Stimulated activated CD4-positive, alpha-beta T cell treated with anti-CD3 and anti-CD28 coated beads, Interleukin-4, amount 100 ng/mL, for 48 hours (primary cell): ENCODE measurements at places on chromosomes 2 and 18.

- DNase-seq: no peak
Observed at GRCh38 chr18:62625019-62625418, 90.3 kb upstream of the PHLPP1 start.

DNA sequence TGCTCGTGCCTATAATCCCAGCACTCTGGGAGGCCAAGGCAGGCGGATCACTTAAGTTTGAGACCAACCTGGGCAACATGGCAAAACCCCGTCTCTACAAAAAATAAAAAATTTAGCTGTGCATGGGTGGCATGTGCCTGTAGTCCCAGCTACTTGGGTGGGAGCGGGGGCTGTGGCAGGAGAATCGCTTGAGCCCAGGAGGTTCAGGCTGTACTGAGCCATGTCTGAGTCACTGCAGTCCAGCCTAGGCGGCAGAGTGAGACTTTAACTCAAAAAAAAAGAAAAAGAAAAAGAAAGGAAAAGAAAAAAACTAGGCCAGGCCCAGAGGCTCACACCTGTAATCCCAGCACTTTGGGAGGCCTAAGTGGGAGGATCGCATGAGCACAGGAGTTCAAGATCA, 30.8 kb downstream of the TWSG1 start:
- no peak for DNase-seq

DNA sequence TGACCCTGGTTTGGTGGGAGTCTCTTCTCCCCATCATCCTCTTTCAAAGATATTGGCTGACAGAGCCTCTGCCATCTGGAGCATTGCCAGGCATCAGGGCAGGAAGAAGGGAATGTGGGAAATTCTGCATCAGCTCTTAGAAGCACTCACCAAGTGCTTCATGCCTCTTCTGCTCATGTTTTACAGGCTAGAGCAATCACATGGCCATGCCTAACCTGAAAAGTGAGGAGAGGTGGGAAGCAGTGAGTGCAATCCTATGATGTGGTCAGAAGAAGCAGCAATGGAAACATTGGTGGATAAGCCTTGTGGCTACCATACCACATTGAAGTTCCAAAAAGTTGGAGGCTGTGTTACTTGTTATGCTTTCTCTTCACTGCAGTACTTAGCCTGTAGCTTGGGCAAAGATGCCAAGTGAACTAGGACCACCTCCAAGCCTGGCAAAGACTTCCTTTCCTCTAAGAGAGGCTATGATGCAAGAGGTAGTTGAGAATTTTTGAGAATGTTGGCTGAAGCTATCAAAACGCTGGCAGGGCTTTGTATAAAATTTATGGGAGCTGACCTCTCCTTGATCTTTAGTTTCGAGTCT, 64.1 kb downstream of the BCL2L11 start:
- DNase-seq: no peak

DNA sequence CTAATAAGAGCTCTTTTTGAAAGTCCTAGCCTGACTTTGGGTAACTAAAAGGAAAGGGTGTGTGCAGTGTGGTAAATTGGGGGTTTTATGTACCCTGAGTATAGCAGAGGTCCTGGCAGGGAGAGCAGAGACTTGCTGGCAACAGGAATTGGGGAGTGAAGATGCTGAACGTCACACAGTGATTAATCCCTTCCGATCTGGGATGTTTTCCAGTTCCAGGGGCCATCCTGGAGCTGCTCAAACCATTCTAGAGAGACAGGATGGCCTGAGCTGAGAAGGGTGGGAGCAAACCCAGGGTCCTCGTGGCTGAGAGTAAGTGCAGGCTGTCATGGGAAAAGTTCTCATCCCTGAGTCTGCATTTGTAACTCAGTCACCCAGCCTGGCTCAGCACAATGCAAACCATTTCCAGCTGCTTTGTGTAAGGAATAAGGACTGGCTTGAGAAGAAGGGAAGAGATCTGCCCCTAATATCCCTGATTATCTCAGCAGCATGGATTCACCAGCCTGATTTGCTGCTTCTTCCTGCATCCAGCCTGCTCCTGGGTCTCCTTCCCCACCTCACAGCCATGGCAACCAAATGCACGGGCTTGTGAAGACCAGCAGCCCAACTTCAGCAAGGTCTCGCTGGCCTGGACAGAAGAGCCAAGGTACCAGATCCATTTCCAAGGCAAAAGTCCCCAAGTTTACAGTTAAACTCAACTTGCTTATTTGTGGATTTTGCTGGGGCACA, 47.1 kb upstream of the CELF4 start:
- no peak for DNase-seq

- DNase-seq: peak; percentile 83
Observed at GRCh38 chr2:233854241-233854981, at the start of gene HJURP. HJURP (minus strand) TSS chr2:233854535; CDS start chr2:233854500, 35 bp downstream.

DNA sequence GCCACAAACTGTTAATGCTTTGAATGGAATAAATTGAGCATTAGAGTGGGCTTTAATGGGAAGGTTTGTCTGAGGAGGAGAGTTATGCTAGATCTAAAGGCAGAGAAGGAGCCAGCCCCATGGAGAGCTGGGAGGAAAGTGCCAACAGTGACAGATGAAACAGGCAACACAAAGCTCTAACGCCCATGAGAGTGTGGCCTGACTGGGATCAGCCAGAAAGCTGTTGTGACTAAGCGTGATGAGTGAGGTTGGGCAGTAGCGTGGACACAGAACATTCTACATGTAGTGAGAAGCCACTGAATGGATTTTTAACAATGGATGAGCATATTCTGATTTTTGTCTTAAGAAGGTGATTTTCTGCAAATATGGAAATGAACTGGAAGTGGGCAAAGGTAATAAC, 185.3 kb upstream of the SIX2 start:
- no peak for DNase-seq

DNA sequence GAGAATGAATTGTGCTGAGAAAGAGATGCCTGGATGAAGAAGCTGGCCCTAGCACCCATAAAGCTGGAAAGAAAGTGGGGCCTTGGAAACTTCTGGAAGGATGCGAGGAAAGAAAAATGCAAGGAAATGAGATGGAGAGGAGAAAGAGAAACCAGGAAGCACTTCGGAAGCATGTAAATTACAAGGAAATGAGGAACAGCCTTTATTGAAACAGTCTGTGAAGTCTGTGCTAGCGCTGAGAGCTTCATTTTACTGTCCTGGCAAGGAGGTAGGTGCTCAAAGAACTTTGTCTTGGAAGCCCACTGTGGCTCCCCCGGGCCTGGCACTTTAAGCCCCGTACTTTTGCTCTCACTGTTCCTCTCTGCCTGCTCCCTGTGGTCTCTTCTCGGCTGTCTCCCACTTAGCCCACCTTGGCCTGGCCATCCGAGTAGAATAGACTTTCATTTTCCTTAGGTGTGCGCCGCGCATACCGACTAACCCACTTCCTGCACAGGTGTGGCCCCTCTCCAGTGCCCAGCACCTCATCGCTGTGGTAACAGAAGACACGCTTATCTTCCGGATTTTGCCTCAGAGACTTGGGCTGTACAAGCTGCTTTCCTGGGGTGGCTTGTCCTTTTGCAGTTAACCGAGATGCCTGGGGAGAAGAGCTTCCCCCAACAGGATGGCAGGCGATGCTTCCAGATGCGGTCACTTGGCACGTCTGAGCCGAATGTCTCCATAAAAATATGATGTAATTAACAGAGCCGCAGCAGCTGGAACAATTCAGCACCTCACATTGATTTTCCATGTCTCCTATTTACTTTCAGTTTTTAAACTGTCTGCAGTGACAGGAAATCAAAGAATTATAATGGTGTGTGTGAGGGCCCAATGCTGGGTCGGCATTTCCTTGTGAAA, 199.6 kb downstream of the HRH4 start:
- no peak for DNase-seq

DNA sequence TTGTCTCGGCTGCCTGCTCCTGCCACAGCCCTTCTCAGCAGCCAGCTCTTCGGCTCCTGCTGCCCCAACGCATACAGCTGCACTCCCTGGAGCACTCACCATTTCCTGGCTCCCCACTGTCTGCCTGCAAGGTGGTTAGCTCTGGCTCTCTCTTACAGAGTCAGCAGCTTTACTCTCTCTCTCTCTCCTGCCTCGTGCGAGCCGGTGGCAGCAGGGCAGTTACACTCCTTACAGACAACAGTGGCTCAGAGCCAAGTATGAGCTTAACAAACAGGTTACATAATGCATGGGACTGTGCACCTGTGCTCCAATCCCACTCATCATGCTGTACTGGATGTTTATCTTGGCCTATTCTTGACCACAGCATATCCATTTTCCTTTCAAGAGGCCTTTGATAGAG, 47.4 kb upstream of the DNAJC10 start:
- no peak for DNase-seq

GRCh38 chr2:58135861-58136260, 89.3 kb downstream of the VRK2 start:
- no peak for DNase-seq

DNA sequence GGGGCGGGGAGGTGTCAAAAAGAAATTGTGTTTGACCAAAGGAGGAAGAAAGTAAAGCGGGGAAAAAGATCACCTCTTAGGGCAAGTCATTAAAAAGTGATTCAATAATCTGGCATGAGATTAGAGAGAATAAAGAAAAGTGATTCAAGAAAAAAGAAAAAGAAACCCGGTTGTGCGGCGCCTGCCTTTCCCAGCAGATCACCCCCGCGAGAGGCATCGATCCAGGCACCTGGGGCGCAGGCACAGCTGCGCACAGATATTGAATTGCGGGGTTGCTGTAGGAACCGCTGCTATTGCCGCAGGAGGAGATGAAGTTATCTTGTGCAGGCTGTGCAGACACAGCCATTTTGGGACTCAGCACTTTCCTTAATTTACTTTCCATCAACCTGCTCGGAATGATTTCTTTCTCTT, 71.2 kb downstream of the PLB1 start:
- peak; percentile 27 for DNase-seq

GRCh38 chr2:239042046-239042445, 194.2 kb downstream of the TWIST2 start:
- no peak for DNase-seq

DNA sequence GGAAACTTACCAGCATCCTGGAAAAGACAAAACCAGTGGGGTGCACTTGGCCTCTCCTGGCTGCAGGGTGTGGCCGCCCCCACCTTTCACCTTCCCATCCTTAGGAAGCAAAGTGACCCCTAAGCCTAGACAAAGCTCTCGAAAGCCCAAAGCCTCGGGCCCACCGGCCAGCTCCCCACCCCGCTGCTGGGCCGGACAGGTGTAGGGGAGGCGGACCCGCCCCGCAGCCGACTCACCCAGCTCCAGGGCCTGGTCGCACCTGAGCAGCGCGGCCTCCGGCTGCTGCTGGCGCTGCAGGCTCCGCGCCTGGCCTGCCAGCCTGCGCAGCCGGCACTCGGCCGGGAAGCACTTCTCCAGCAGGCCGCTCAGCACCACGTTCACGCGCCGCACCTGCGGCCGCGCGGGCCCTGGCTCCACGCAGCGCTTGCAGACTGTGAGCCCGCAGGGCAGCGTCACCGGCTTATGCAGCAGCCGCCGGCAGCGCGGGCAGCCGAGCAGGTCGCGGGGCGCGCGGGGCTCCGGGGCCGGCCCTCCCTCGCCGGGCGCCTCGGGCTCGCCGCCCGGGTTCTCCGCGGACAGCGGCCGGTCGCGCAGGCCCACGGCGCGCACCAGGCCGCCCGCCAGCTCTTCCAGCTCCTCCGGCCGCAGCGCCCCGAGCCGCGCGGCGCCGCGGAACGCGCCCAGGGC, 979 bp downstream of the LONRF2 start:
- no peak for DNase-seq

- DNase-seq: no peak
Observed at GRCh38 chr18:60259052-60259681, 113.4 kb downstream of the MC4R start.

GRCh38 chr2:10269711-10270610, 32.7 kb upstream of the HPCAL1 start:
- no peak for DNase-seq
